Left cardiac atrium (tissue), 4 donors: ENCODE measurements at places on chromosomes 6 and 20. TPM values are rescaled to one million over a fixed set of nuclear protein-coding genes. Genes with fewer than 3 reads are reported as not detected.

MRAP2 gene
- total RNA-seq = 1.2 TPM

ALDH5A1 gene
- total RNA-seq = 18.1 TPM

HLA-DQA2 gene
- 3.5 TPM for total RNA-seq

RNF146 gene
- total RNA-seq = 44.9 TPM

GPX6 gene
- not detected for total RNA-seq

GLP1R gene
- total RNA-seq = 4.3 TPM

PXMP4 gene
- total RNA-seq = 12.6 TPM

VGLL2 gene
- total RNA-seq = 0.26 TPM

CLPSL2 gene
- total RNA-seq = not detected

FAM184A gene
- 3.9 TPM for total RNA-seq

PLCB4 gene
- total RNA-seq = 29.7 TPM

GTSF1L gene
- total RNA-seq = not detected

PRRT1 gene
- 0.97 TPM for total RNA-seq

GRCh38 chr20:15200147-15200565, 862.7 kb upstream of the FLRT3 start:
- no peak for DNase-seq

DNA sequence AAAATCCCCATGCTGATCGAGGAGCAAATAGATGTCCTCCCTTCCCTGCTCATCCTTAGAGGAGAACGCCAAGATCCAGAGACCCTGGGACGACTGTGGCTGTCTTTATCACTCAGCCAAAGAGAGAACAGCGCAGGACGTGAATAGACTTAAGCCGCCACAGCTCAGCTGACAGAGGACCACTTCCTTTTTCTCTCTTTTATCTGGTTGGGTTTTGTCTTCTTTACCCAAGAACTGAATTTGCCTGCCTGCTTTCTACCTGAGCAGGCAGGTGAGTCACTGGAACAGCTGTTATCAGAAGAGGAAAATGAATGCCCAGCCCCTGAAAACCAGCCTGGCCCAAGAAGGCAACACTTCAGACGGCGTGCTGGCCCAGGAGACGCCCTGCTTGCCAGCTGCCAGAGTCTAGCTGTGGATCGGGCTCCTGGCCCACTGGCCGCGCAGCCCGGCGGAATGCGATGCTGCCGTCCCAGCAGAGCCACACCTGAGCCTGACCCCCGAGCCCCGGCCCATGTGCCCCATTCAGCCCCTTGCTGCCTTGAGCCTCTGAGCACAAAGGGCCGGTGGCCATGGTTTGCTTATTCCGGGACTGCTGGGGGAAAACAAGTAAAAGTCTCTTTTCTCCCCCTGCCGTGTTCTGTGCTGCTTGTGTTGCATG, 82.1 kb downstream of the TCP11 start:
- no peak for DNase-seq

GRCh38 chr6:87105823-87106222, 10.9 kb upstream of the CGA start:
- no peak for DNase-seq

GRCh38 chr20:3674447-3674846, 7.4 kb downstream of the ADAM33 start:
- no peak for DNase-seq

- no peak for DNase-seq
These were observed 169.5 kb downstream of the SLC24A3 start for GRCh38 chr20:19381947-19382346.

DNA sequence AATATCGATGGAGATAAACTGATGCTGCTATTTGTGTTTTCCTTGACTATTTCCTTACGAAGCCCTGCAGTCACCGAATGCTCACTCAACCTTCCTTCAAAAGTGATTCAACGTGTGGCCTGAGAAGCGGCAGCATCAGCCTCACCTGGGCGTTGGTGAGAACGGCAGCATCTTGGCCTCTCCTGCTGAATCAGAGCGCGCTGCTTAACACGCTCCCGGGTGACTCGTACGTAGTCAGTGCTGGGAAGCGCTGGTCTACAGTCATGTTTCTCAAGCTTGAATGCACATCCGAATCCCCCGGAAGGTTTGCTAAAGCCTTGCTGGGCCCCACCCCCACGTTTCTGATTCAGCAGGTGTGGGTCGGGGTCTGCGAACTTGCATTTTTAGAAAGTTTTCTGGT, 214.1 kb upstream of the RREB1 start:
- no peak for DNase-seq

- DNase-seq = no peak
These were observed 451.7 kb downstream of the GRIK2 start for GRCh38 chr6:101845172-101845571.

DNA sequence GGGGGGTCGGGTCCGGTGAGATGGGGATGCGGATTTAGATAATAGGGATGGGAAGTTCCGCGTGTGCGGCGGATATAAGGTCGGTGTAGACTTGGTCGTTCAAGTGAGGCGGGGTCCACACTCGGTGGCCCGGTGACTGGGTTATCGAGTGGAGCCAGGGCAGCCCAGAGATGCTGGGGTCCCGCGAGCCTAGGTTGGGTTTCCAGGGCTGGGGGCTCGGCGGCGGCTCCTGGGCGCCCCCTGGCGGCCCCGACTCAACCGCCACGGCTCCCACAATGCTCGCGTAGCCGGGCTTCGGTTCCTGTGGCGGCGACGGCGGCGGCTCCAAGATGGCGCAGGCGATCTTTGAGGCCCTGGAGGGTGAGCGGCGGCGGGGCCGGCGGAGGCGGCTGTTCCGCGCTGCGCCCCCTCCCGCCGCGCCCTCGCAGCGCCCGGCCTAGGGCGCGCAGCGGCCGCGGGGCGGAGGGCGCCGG, at the start of gene ZNF341:
ZNF341 (plus strand) TSS at position 304 of the 473 bp plus-strand sequence; CDS start at position 330, 26 bp downstream.
- peak; percentile 91 for DNase-seq

GRCh38 chr6:13046084-13046483, 282.3 kb downstream of the TBC1D7 start:
- no peak for DNase-seq

DNA sequence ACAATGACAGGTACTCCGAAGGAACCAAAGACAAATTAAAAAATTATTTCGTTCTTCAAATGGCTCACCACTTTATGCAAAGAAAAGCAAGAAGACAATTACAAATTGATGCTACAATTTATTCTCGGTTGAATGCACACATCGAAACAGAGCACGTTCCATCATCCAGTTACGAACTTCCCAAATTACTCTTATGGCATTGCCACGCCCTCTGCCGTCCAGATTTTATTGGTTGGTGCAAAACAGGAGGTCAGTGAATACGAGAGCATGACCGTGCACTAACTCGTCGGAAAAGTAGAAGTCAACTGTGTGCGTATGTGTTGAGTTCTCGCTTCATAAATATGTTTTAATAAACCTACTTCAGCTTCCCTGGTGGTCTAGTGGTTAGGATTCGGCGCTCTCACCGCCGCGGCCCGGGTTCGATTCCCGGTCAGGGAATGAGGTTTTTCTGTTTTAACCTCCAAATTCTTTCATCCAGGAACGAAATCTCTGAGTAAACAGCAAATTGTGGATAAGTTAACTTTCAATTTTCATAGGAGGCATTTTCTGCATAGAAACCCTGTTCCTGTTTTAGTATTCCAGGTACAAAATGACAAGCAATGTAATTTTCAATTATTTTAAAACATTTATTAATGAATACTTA, 23.2 kb downstream of the ZNF311 start:
- peak; percentile 79 for DNase-seq

DNA sequence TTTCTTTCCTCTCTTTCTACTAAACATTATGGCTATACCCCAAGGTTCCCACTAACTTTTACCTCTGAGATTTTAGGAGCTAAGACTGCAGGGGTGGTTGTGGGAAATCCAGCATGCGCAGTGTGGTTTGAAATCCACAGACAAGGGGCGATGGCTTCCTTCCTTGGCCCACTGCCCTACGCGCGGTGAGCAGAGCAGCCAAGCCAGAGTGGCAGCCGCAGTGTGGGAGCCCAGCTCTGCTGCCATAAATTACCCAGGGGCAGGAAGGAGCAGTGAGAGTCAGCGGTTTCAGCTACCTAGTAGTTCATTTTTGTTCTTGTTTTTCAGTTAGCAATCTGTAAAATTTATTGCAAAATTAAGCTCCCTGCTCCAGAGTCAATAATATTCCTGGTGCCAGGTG, 101.4 kb downstream of the BMP2 start:
- DNase-seq = no peak

DNA sequence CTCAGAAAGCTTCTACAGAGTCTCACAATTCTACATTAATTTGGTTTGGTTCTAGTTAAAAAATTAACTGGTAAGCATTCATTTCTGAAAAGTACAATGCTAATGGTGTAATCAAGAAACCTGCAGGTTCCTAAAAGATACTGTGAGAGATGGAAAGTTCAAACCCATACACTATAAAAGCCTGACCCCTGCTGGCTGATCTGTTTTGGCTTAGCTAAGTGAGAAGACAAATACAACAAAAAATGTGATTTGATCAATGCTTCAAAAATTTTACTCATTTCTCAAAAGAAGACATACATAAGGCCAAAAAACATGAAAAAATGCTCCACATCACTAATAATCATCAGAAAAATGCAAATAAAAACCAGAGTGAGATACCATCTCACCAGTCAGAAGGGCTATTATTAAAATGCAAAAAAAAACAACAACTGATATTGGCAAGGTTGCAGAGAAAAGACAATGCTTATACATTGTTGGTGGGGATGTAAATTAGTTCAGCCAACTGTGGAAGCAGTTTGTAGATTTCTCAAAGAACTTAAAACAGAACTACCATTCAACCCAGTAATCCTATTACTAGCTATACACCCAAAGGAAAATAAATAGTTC, 102.8 kb downstream of the MOXD1 start:
- peak; percentile 32 for DNase-seq

DNA sequence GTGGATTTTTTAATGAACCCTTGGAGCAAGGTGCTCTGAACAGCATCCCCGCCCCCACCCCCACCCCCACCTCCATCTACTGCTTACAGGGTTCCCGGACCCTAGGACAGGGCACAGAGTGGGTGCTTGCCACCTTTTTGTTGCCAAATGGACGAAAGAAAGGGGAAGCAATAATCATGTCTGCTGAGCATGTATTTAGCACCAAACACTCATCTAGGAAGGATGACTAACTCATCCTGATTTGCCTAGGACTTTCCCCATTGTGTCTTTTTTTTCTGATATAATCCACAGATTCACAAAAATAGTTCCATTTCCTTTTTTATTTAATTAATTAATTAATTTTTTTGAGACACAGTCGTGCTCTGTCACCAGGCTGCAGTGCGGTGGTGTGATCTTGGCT, 1.2 kb upstream of the PLTP start:
- DNase-seq = no peak

DNA sequence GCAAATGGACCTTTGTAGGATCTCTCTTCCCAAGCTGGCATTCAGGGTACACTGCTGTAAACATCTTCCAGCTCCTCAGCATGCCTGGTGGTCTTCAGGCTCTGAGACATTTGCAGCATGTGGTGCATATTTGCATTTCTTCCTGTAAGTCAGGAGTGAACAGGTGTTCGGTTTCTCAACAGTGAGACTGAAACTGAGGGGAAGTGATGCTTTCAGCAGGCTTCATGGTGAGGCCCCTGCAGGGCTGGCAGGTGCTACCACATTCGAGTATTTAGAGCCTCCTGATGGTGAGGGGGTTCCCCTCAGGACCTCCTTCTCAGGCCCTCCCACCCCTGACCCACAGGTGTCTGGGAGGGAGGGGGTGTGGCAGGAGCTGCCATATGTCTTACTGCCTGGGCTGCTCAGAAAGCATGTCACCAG, 15.1 kb downstream of the MYBL2 start:
- no peak for DNase-seq

GRCh38 chr20:36599912-36600345, 5.7 kb upstream of the RAB5IF start:
- no peak for DNase-seq

- no peak for DNase-seq
These were observed 112.4 kb downstream of the TAF4 start for GRCh38 chr20:61953037-61954021.

DNA sequence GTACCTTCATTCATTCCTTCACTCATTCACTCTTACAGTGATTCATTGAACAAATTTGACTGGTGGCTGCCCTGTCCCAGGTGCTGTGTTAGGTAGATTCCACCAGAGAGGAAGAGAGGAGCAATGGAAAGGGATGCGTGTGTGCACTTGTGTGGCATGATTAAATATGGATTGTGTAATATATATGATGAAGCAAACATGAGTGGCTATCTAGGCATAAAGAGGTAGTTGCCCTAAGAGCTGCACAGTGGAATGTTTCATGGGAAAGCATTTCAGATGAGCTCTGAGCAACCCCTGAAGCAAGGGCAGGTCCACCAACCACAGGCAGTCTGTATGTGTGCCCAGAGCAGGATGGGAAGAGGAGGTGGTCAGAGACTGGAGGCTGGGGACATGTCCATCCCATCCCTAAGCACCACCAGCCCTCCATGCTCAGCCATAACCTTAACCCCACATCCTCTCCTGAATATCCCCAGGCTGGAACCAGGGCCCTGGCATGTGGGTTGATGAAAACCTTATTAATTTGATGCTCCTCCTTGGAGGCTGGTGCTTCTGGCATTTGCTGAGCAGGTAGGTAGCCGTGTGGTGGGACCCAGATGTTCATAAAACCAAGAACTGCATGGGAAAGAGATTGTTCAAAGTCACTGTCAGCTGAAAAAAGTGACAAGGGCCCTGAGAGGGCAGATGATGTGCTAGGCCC, 226.2 kb downstream of the SYNDIG1 start:
- no peak for DNase-seq

- no peak for DNase-seq
These were observed 27.3 kb downstream of the IGF2R start for GRCh38 chr6:159996087-159996622.

DNA sequence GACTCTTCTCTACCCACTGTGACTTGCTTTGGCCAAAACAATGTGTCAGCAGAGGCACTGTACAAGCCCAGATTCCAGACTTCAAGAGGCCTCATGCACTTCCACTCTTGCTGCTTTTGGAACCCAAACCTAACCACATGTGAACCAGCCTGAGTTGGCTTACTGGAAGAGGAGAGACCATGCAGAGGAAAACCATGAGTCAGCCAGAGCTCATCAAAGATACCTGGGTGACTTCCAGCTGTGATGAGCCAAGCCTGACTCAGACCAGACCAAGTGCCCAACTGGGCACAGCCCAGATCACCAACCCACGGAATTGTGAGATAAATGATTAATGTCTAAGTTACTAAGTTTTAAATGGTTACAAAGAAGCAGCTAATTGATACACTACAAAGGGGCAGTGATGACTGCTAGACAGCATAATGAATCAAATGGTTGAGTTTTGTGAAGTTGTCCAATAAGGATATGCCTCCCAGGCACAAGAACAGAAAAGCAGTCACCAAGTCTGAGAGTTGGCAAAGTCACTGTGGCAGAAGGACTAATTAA, 16.2 kb upstream of the BEND6 start:
- peak; percentile 54 for DNase-seq

- no peak for DNase-seq
These were observed 5.2 kb downstream of the DLGAP4 start for GRCh38 chr20:36311141-36311853.

DNA sequence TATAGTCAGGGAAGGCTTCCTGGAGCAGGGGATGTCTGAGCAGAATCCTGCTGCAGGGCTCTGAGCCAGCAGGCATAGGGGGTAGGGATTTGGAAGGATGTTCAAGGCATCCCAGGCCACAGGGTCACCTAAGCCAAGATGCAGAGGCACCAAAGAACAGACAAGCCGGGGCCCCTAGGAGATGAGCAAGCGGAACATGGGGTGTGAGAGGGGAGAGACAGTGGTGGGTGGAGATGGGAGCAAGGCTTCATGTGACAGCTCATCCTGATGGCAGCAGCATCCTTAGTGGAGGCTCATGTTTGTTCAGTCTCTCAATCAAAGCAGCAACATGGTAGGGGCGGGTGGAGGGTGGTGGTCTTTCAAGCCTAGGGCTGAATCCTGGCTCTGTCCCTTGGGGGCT, 29.8 kb upstream of the TCP11 start:
- no peak for DNase-seq
